ENCODE measurements at places on chromosomes 4 and X.
A peak's percentile ranks its signal among the peaks of the same experiment; 100 is the strongest.

DNA sequence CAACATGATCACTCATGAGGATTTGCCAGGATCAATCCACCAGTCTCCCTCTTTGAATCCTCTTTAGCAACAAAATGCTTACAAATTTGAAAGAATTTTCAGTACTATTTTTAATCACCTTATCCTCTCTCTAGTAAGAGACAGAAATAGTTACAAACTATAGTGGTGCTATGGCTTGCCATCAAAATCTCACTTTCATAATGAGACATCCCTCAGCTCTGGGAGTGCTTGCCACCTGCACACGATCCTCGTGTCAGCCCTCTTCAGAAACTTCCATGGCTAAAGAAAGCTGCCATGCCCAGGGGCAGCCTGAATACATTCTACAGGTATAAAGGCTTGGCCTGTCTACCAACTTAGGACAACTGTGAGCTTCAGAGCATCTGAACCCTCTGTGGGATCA is 5.1 kb upstream of the DHX15 start:
- no peak for DNase-seq

DNA sequence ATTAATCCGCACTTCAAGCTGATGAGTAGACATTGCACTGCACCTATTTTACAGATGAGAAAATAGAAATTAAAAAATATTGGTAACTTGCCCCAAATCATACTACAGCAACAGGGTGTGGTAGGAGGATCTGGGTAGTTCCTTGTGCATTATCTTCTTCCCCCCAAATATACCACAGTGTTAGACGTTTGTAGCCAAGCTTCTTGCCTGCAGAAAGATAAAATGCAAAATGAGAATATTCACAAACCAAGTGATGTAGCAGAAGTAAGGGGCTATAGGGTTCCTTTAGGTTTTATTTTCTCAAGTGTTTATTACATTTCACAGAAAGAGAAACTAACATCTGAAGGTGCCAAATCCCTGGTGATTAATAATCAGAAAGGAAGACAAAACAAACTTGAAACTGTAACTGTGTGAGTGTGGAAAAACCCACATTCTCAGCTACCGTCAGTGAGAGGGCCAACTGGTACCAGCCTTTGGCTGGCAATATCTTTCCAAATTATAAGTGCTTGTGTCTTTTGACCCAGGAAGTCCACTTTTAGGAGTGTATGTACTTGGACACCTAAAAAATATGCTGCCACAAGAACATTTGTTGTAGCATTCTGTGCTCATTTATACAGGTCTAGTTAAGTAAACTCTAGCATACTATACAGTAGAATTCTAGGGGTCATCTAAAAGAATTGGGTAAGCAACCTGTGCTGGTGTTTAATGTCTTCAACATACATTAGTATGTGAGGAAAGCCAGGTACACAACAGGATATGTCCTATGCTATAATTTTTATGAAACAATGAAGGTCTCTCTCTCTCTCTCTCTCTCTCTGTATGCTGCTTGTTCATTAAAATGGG is 6.7 kb upstream of the CD38 start:
- no peak for DNase-seq

- no peak for DNase-seq
Measured at GRCh38 chr4:38330936-38331335, 333.1 kb upstream of the KLF3 start.

DNA sequence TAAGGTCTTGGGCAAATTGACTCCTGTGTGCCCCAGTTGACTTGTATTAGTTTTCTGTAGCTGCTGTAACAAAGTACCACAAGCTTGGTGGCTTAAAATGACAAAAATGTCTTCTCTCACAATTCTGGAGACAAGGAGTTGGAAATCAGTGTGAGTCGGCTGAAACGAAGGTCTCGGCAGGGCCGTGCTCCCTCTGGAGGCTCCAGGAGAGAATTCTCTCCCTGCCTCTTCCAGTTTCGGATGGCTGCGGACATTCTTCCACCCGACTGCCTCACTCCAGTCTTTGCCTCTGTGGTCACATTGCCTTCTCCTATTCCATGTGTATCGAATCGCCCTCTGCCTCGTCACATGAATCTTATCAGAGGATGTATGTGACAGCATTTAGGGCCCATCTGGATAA is 66.0 kb upstream of the PHOX2B start:
- DNase-seq: peak; percentile 6

GRCh38 chr4:41145571-41146078 is 68.7 kb downstream of the APBB2 start:
- no peak for DNase-seq

- DNase-seq: peak; percentile 26
Measured at GRCh38 chr4:173752610-173753230, 222.7 kb upstream of the HAND2 start.

DNA sequence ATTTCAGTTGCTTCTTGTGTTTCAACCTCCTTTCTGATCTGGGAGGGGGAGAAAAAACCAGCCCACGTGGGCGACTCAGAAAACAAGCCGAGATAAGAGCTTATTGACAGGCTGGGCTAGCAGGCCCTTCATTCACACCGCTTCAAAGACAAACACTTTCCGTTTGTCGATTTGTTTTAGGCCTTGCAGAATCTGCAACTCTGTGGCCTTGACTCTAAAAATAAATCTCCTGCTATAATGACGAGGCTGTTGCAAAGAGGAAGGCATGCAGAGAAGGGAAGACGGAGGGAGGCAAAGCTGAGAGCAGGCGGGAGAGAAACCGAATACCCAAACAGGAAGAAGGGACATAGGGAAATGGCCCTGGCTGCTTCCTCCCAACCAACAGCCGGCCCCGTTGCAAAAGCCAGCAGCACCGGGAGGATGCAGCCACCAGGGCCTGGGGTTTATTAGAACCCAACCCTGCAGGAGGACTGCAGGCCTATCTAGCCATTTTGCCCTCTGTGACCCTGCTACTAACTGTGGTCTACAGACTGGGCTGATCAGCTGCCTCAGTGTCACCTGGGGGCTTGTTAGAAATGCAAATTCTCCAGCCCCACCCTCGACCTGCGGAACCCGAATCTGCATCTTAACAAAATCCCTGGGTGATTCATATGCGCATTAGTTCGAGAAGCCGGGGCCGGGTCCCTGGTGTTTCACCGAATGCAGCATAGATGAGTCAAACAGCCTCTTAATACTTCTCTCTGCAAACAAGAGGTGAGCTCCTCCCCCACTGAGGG is 325.5 kb downstream of the BCOR start:
- DNase-seq: no peak
